ENCODE measurements at places on chromosomes 3 and 15.
A peak's percentile ranks its signal among the peaks of the same experiment; 100 is the strongest.

- DNase-seq, result no peak
Observed at GRCh38 chr3:45204136-45204535, 22.0 kb downstream of the TMEM158 start.

DNA sequence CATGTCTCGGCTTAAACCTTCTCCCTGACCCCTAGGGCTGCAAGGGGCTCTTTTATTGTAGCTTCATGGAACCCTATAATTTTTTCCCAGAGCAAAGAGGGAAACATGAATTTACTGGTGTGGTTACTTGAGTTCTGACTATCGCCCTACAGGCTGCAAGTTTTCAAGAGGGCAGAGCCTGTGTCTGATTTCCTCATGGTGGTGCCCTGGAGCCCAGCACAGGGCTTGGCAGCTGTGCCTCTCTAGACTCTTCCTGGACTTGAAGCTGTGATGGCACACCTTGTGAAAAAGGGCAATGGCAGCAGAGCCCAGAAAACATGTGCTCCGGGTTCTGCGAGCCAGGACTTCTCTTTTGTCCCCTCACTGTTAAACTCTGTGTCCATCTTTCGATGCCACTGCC lies 34.2 kb upstream of the TF start:
- DNase-seq, result no peak

GRCh38 chr3:30670292-30670691 lies 63.9 kb downstream of the TGFBR2 start:
- no peak for DNase-seq

DNA sequence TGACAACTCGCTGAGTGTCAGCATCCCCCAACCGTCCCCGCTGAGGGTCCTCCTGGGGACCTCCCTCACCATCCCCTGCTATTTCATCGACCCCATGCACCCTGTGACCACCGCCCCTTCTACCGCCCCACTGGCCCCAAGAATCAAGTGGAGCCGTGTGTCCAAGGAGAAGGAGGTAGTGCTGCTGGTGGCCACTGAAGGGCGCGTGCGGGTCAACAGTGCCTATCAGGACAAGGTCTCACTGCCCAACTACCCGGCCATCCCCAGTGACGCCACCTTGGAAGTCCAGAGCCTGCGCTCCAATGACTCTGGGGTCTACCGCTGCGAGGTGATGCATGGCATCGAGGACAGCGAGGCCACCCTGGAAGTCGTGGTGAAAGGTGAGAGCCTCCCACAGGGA lies 35.4 kb downstream of the ACAN start:
- DNase-seq, result no peak

DNA sequence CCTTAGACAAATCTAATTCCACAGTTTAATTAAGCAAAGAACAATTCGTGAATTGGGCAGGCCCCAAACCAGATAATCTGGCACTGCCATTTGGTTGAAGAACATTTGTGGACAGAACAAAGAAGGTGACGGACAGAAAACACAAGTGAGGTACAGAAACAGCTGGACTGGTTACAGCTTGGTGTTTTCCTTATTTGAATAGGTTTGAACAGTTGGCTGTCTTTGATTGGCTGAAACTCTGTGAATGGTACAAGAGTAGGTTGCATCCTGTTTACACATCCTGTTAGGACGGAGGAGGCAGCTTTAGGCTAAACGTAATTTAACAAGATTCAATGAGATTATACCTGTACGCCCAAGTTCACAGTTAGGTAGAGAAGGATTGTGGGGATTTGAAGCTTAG lies 114.4 kb downstream of the LPP start:
- no peak for DNase-seq

- DNase-seq, result no peak
Observed at GRCh38 chr3:44510000-44510368, 32.5 kb upstream of the ZNF445 start.

DNA sequence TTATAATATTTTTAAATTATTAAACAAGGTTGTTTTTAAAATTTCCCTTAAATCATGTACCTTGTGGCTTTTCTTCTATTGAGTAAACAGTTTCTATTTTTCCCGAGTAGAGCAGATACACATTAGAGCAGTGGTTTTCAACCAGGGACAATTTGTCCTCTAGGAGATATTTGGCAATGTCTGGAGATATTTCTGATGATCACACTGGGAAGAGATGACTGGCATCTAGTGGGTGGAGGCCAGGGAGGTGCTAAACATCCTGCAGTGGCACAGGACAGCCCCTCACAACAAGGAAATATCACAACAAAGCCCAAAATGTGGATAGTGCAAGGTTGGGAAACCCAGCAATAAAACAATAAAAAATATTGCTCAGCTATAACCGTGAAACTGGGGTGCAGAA lies 113.0 kb upstream of the PTPRG start:
- no peak for DNase-seq

- DNase-seq, result peak; percentile 18
Observed at GRCh38 chr3:194487289-194488054, 670 bp upstream of the ATP13A3 start.

GRCh38 chr3:58520403-58521335 lies 16.3 kb downstream of the ACOX2 start:
- no peak for DNase-seq

DNA sequence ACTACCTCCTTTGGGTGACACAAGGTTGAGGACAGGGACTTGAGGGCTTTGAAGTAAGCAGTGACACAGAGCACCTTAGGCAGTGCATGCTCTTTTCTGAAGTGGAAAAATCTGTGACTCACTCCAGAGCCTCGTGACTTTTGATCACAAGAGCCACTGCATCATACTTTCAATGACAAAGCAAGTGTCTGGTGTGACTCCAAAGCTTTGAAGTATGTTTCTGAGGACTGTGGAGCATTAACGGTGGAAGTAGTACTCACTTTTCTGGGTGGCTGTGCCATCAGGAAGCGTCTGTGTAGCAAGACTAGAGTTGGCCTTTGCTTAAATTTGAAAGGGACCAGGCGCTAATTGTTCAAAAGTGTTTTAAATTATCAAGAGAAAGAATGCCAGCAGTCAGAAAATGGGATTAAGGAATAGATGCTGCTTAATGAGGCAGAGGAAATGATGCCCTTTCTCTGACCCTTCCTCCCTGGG lies 210.7 kb upstream of the TRIM42 start:
- no peak for DNase-seq

DNA sequence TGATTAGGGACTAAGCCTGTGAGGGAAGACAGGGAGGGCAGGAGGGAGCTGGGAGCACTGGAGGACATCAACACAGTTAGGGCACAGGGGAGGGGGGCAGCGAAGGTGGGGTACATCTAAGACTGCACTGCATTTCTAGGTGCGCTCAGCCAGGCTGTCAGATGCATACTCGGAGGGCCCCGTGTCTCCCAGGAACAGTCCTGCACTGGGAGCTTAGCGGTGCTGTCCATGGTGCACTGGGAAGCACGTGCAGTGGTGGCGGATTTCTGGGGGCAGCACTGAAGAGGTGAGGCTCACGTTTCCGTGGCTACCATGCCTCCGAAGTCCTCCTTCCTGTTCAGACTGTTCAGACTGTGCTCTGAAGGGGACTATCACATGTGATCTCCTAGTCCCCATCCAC lies 54.4 kb downstream of the ROPN1B start:
- DNase-seq, result no peak

- DNase-seq, result no peak
Observed at GRCh38 chr3:123757281-123757940, 126.7 kb downstream of the MYLK start.

GRCh38 chr15:52421029-52421428 lies 107.7 kb downstream of the MYO5A start:
- no peak for DNase-seq

- DNase-seq, result peak; percentile 61
Observed at GRCh38 chr3:42539871-42540714, 37.6 kb downstream of the VIPR1 start.

DNA sequence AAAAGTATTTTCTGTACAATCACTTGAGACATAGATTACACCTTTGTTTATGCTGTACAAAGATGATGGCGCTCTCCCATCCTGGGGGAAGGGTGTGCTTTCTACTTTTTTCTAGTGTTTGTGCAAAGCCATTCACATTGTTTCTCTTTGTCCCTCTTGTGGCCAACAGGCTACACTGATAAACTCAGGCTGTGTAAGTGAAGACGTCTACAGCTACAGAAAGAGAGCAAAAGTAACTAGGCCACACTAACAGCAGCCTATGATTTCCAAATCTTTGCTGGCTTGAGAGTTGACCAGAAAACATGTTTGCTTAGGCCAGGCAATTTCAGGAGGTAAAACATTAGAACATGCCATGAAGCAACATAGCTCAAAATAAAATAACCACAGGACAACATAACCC lies 75.1 kb downstream of the FOXB1 start:
- no peak for DNase-seq

DNA sequence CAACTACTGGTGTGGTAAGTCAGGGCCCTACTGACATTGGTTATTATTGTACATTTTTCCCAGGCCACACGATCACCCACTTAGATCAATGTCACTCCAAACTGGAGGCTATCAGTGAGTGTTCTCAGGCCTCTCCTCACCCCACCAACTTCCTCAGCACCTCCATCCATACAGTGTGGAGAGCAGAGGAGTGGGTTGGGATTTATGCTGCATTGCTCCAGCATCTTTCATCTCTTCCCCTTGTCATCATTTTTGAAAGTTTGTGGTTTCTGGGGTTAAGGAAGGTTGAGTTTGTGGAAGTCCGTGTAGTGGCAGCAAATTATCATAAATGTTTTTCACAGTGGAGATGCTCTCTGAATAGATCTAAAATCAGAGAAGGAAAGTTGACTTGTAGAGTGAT lies 60.2 kb downstream of the TLNRD1 start:
- no peak for DNase-seq

DNA sequence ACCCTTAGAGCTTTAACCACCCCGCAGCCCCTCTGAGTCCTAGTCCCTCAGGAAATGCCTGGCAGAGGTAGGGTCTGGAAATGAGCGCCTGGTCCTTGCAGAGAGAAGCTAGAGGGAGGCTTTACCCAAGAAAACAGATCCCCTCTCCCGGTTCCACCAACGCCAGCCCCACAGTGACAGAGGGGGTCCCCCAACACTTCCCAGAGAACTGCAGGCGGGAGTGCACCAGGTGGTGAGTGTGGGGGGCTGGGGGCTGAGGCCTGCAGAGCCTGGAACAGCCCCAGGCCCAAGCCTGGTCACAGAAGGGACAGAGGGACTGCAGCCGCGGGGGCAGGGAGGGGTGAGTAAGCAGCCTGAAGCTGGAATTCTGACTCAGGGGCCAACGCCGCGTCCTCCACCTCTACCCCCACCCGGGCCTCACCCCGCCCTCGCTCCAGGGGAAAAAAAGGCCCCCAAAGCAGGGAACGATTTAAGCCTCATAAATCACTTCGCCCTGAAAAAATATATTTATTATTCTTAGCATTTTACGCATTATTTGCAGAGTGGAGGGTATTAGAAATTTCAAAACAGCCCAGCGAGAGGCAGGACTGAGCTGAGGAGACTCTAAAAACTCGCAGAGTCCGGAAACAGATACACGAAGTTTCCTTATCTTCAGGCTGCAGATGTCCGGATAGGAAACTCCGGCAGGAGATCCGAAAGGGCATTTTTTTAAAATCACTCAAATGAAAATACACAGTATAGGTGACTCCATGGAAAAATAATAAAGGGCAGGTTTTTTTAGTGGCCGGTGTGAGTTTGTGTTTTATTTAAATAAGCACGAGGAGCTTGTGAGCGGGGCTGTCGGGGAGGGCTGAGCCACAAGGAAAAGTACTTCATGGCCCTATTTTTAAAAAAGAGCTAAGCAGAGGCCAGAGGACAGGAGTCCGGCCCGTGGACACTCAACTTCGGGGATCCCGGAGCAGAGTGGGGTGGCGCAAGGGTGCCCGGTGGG lies 10.0 kb downstream of the GATA2 start:
- DNase-seq, result no peak

All from CD4-positive, alpha-beta memory T cell (primary cell).